Cortex of kidney (tissue), 1 donor: ENCODE measurements at places on chromosomes 1 and 21.

DNA sequence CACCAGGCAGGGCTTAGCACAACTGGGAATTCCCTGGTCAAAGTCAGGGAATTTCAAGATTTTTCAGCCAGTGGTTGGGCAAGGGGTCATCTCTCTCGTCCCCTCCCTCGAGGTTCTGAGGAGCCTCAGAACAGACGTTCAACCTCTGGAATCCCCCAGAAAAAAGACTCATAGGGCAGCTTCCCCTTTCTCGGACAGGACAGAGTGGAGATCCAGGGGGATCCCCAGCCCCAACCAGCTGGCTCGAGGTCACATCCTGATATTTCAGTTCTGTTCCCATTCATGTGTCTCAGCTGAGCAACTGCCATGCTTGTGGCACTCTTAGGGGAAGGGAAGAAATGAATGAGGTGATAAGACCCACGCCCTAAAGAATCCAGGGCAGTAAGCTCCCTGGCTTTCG, 4.9 kb upstream of the LAD1 start:
- DNase-seq = no peak

DNA sequence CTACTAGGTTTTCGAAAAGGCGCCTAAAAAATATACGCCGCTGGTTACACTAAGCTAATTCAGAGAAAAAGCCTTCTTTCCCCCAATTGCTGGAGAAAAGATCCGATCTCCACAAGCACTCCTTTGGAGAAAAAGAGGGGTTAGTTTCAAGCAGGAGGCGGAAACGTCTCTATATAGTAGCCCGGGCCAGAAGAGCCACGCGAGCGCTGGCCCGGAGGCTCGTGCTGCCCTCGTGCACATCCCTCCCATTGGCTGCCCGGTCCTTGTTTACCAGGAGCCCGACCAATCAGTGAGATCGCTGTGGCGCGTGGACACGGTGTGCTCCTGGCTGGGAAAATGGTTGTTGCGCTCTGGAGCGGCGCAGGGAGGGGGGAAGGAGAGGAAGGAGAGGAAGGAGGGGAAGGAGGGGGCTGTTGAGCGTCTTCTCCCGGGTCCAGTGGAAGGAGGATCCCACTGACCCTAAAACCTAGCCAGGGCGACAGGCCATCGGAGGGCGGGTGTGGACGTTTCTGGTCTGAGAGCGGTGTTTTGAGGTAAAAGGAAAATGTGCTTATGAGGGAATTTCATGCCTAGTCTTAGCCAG, at the start of gene TXNIP:
TXNIP (minus strand) TSS at position 147 of the 583 bp plus-strand sequence. CDS start 313 bp downstream, outside the sequence.
- DNase-seq = peak; percentile 40

DNA sequence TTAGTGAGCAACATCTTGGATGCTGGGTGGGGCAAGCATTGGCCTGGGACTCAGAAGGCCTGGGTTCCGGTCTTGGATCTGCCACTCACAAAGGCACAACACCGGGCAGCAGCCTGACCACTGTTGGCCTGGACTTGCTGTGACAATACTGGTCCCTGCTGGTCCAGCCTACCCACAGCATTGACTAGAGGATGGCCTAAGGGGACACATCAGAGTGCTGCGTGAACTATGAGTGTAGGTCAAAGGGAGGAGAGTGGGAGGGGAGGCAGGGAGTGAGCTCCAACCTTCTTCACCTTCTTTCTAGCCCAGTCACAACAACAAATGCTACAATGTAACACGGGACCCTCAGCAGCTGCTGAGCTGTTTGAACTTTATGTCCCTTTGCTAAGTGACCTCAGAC, 31.1 kb downstream of the TMEM50A start:
- DNase-seq = no peak

- no peak for DNase-seq
Measured at GRCh38 chr1:55650444-55650843, 435.3 kb upstream of the USP24 start.

DNA sequence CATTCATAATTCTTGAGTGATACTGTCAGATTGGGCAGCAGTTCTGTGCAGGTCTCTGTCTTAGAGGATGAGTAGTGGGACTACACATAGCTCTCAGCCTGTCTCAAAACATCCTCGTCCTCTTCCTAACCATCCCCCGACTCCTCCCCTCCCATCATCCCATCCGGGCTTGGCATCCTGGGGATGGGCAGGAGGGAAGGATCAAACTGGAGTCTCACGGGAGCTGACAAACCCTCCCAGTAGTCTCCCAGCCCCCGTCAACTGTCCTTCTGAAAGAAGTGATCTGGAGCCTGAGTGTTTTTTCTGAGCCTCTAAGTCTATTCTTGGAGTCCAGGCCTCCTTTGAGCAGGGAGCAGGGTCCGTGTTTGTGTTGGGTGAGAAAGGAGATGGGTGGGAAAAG, 102.0 kb downstream of the PAX7 start:
- DNase-seq = no peak

DNA sequence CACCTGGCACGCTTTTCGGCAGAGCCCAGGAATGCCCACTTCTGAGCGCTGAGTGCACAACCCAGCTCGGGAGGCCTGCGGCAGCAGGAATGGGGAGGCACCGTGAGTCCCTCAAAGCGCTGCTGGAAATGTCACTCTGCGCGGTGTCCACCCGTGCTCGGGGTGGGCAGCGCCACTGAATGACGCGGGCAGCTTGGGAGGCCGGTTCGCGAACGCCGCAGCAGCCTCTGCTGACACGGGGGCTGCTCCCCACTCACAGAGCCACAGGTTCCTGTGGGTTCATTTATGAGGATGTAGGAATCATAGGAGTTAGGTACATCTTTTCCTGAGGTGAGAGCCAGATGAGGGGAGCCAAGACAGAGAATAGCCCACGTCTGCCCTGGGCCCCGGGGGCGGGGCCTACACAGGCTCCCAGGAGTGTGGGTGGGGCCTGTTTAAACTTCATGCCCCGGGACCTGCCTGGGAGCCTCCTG, 146.7 kb upstream of the COL6A1 start:
- DNase-seq = no peak

DNA sequence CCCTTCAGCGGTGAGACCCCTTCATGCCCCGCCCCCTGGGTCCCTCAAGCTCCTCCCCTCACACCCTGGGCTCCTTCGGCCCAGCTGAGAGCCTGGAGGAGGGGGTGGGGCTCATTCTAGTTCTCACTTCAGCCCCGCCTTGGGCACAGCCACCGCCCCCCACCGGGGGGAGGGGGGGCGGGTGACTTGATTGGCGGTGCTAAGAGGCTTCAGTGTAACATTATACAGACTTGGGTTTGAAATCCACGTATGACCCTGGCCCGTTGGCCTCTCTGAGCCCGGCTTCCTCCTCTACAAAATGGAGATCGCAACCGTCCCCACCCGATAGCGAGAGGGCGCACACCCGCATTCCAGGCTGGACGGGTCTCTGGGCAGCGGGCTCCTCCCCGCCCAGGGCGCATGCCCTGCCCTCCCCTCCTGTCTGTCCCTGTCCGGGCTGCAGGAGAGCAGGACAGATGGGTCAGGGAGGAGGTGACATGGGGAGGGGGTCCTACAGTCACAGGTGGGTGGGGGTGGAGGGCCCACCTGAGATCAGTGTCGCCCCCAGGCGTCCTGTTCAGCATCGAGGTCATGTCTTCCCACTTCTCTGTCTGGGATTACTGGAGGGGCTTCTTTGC, 5.1 kb downstream of the CLCNKB start:
- DNase-seq = no peak

DNA sequence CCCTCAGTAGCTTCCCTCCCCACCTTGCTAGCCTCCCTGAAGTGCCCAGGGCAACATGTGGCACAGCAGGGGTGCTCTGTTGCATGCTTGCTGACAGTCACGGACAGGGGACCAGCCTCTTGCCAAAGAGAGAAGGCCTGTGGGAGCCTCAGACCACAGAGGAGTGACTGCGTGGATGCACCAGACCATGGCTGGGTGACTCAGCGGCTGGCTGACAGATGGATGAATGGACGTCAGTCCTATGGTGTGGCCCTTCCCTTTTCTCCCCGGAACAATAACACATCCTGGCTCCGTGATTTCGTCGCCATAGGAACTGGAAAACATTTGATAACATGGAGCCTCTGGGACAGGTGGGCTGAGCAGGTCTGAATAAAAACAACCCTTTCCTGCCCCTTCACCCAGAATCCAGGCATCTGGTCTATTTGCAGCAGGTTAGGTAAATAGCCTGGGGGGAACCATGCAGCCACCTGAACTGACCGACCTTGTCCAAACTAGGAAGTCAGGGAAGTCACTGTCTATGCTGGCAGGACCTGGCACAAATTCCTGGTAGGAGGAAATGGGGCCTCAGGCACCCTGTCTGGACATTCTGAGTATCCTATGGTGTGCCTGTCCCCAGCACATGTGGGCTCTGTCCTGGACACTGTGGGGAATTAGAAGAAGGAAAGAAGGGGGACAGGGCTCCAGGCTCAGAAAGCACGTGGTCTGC, 53.3 kb downstream of the NENF start:
- no peak for DNase-seq

GRCh38 chr1:98692482-98692881, 31.0 kb downstream of the SNX7 start:
- DNase-seq = no peak

DNA sequence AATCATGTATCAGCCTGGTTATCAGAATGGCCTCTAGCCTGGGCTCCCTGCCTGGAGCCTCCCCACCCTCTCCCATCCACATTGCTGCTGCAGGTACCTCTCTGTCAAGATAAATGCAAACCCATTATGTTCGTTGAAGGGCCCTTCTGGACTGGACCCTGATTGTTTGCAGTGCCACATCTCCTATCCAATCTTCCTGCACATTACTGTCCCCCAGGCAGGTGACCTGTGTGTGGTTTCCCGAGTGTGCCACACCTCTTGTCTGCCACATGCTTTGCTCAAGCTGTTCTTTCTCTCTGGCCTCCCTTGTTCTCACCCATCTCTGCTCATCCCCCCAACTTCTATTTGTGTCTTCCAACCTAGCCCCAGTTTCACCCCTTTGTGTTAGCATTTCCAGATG, 32.4 kb downstream of the IER5 start:
- no peak for DNase-seq

- DNase-seq = no peak
Measured at GRCh38 chr1:230581446-230582079, 60.7 kb upstream of the COG2 start.

DNA sequence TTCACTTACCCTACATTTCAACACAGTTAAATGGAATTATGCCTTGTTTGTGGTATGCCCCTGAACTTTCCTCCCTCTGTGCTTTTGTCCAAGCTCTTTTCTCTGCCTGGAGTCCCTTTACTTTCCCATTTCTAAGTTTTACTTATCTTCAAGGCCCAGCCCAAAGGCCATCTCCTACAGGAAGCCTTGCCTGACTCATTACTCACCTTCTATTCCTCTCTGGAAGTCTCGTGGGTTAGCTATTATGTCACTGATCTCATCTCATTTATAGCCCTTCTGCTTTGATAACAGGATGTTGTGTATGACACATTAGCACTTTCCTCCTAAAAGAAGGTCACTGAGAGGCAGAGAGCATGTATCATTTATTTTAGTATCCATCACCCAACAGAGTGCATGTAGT, 78.8 kb upstream of the CD1D start:
- DNase-seq = no peak

GRCh38 chr1:33147997-33148314, 33.9 kb downstream of the TRIM62 start:
- DNase-seq = no peak

- no peak for DNase-seq
Measured at GRCh38 chr1:204162494-204163074, 3.6 kb downstream of the REN start.

DNA sequence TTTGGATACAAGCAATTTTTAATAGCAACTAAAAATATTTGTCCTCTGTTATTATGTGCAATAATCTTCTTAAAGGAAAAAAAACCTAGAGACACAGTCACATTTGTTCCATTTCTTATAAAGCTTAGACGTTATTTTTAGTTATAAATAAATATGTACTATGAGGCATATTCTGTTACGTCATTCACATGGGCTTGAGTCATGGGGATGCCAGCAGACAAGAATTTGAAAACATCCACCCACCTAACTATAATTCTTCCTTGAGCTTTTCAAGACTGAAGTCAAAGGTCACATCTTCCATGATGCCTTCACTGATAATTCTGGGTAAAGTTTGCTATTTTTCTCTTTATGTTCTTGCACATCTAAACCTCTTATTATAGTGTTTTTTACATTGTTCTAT, 268.8 kb downstream of the KCTD3 start:
- no peak for DNase-seq

- DNase-seq = no peak
Measured at GRCh38 chr1:63813829-63814277, 40.0 kb downstream of the ROR1 start.

DNA sequence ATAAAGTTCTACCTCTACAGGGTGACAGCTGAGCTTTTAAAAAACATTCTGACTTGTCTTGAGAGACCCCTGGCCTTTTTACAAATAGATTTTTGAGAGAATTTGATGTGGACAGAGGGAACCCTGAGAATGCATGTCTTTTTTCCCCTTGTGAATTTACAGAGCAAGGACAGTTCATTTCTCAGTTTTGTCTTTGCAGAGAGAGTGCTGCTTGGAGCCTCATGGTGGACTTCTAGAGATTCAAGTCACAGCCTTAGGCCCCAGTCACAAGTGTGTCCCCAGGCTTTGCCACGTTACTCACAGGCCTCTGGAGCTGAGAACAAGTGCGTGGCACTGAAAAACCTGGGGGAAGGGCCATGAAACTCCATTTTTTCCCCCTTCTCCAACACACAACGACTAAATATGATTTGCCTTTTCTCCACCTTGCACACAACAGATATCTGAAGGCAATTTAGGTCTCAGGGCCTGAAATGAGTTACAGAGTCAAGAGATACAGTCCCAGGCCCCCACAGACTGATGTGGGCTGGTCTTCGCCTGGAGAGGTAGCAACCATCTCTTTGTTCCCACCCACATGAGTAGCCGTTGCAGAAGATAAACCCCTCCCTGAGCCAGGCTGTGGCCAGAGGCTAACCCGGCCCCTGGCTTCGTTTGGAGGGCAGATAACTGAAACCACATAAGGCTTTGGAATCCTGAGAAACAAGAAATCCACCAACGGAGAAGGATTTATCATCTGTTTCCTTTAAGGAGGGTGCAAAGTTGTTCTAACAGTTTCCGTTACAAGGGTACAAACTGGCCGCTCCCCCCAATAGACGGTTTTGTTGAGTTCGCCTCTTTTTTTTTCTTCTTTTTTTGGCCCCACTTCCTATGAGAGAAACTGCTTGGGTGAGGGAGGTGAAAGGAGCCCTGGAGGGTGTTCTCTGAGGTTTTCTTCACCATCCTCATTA, 1.0 kb upstream of the PIGV start:
- no peak for DNase-seq

DNA sequence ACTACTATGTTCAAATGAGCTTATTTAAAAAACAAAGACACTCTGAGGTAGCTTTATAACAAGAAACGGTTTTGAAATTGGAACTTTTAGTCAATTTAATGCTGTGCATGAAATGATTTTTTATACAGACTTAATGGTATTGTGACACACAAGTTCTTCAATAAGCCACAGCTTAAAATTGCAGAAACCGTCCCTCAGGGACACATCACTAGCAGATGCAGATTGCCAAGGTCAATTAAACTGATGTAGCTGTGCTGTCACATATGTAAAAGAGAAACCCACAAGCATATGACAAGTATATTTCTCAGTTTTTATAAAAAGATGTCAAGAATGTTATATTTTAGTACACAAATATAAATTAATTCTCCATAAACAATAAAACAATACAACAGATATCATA, 366.9 kb downstream of the DPYD start:
- no peak for DNase-seq

GRCh38 chr1:21045351-21045750, 131.3 kb downstream of the EIF4G3 start:
- DNase-seq = no peak

GRCh38 chr1:212452323-212453155, 19.8 kb downstream of the NENF start:
- DNase-seq = no peak

- no peak for DNase-seq
Measured at GRCh38 chr1:26112407-26112775, 767 bp downstream of the PDIK1L start.
